ENCODE measurements at places on chromosomes 7 and 10. TPM values are rescaled to one million over a fixed set of nuclear protein-coding genes. Genes with fewer than 3 reads are reported as not detected.
A peak's percentile ranks its signal among the peaks of the same experiment; 100 is the strongest.

The NKX2-3 gene
- total RNA-seq = not detected

The HOXA3 gene
- total RNA-seq = 85.5 TPM

The SYT15B gene
- 0.36 TPM for total RNA-seq

GRCh38 chr7:36129048-36129534 is 24.0 kb upstream of the EEPD1 start:
- no peak for DNase-seq
- no peak overlapping the region for H3K4me3 ChIP-seq
- peaks cover 4% of the 10 kb centered on the region for H3K4me1 ChIP-seq
- H3K27me3 ChIP-seq = no peaks in the 10 kb centered on the region
- H3K36me3 ChIP-seq = no peaks in the 10 kb centered on the region

DNA sequence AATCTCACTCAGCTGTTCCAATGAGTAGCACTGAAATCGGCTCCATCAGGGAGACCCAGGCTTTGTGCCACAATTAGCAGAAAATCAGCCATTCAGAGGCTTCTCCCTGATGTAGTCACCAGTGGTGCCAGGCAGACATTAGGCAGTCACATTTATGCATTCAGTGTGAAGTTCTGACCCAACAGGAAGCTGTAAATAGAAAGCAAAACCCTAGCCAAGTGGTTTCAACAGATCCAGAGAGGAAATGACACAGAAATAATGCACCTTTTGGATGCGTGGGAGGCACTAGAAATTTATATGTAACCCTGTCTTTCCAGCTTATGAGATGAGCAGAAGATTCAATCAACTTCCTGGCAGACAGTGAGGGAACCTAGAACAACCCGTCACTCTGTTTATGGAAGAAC is 186.4 kb downstream of the PDE1C start:
- no peaks in the 10 kb centered on the region for H3K4me1 ChIP-seq
- H3K27ac ChIP-seq = no peak overlapping the region
- H3K4me3 ChIP-seq = no peak overlapping the region
- H3K36me3 ChIP-seq = no peaks in the 10 kb centered on the region
- H3K27me3 ChIP-seq = peaks cover 3% of the 10 kb centered on the region

GRCh38 chr10:102444851-102445250 is 6.5 kb downstream of the C10orf95 start:
- H3K4me1 ChIP-seq = peaks cover 6% of the 10 kb centered on the region
- H3K36me3 ChIP-seq = no peaks in the 10 kb centered on the region
- H3K4me3 ChIP-seq = no peak overlapping the region
- H3K27ac ChIP-seq = no peak overlapping the region
- no peaks in the 10 kb centered on the region for H3K27me3 ChIP-seq

DNA sequence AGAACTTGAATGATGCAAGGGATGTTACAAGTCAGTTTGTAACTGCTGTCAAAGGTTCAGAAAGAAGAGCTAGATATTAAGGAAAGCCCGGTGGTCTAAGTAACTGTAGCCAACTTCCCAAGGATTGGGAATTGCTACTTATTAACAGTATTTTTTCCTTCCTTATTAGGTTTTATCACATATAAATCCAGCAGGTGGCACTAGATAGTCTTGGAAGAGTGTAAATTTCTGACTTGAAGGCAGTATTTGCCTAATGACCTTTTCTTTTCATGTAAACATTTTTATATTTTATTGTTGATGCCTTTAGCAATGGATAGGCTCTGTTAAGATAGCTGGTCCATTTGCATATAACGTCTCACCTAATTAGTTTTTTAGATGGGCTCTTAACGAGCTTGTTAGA is 51.2 kb downstream of the ANLN start:
- H3K4me3 ChIP-seq = no peak overlapping the region
- H3K27me3 ChIP-seq = no peaks in the 10 kb centered on the region
- no peak for DNase-seq
- no peaks in the 10 kb centered on the region for H3K4me1 ChIP-seq
- H3K27ac ChIP-seq = no peak overlapping the region

DNA sequence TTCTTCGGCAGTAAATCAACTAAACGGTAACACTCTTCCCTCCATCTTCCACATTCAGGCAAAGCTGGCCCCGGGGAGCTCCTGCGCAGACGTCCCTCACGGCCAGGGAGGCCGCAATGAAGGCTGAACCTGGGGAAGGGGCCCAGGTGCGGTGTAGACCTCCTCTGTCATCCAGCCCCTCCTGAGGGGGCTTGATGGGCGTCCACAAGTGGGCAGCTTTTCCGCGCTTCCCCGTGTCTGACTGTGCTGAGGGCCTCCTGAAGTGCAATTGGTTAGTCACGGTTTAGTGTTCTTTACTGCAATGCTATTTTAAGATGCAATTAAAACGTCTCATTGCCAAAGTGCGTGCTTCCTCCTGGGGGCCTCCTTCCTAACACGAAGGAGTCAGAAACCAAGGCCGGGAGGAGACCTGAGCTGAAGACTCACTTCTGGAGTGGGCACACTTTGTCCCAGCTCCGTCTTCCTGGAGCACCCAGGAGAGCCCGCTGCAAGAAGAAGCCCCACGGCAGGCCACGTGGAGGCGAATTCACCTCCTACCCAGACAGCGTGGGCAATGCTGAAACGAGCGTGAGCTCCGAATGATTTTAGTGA is 173.3 kb downstream of the ELFN1 start:
- H3K27me3 ChIP-seq = no peaks in the 10 kb centered on the region
- no peak overlapping the region for H3K4me3 ChIP-seq
- peak overlapping the region; percentile 62 for H3K27ac ChIP-seq
- H3K4me1 ChIP-seq = no peaks in the 10 kb centered on the region
- peaks cover 4% of the 10 kb centered on the region for H3K36me3 ChIP-seq

- DNase-seq = no peak
- H3K4me3 ChIP-seq = no peak overlapping the region
- peaks cover 21% of the 10 kb centered on the region for H3K4me1 ChIP-seq
- peaks cover 8% of the 10 kb centered on the region for H3K27me3 ChIP-seq
- no peak overlapping the region for H3K27ac ChIP-seq
These were observed 2.5 kb upstream of the BAMBI start for GRCh38 chr10:28674782-28675181.

Measured in progenitor cell of endocrine pancreas (in vitro differentiated cells).